ENCODE measurements at places on chromosomes 11 and 22.
A peak's percentile ranks its signal among the peaks of the same experiment; 100 is the strongest.

- DNase-seq: no peak
These were observed 8.9 kb upstream of the MYBPC3 start for GRCh38 chr11:47361419-47361818.

GRCh38 chr11:95121698-95122097, 32.1 kb downstream of the ENDOD1 start:
- no peak for DNase-seq

DNA sequence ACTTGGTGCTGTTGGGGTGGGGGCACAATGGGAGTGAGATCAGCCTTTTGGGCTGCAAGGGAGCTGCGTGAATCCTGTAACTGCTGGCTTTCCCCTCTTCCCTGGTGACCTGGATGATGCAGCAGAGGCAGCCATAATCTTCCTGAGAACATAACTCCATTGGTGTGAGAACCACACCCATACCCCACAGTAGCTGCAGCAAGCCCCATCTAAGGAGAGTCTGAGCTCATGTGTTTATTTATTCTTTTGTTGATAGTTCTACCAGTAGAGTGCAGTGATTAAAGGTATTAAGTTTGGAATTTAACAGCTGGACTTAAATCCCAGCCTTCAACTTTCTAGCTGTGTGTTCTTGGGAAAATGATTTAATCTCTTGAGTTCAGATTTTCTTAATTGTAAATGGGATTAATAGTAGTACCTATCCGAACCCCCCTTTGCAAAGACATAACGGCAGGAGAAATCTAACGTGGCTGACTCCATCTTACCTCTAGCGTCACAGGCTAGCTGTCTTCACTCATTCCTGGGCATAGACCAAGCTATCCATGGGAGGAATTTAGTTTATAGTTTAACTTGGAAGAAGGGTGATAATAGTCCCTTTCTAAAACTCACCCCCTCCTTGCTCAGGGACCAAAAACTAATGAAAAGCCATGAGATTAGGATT, 385.0 kb upstream of the DDI1 start:
- DNase-seq: no peak

DNA sequence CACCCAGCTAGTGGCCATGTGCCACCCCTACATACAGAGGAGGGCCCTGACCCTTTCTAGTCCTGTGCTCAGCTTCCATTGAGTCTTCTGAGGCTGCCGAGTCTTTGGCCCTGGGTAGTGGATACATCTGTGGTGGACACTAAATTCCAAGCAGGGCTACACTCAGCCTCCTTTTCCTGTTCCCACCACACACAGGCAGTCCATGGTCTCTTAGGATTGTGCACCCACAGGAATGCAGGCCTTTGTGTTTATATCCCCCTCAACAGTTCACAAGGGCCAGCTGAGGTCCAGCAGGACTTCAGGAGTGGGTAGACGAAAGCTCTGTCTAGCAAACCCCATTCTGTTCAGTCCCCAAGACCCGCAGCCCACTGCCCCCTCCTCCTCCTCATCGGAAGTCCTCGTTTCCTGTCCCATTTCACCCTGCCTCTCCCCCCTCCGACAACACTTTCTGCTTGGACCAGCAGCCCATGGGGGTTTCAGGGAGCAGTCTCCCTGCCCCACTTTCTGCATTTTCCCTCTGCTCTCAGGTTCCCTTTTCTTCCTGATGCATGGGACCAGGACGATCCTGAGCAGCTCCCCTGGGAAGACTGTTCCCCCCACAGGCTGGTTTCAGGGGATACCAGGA, 91.8 kb downstream of the SWAP70 start:
- DNase-seq: no peak

GRCh38 chr11:8699903-8700302, 17.3 kb downstream of the RPL27A start:
- no peak for DNase-seq

GRCh38 chr11:110951037-110951949, 239.1 kb upstream of the ARHGAP20 start:
- DNase-seq: peak; percentile 14

DNA sequence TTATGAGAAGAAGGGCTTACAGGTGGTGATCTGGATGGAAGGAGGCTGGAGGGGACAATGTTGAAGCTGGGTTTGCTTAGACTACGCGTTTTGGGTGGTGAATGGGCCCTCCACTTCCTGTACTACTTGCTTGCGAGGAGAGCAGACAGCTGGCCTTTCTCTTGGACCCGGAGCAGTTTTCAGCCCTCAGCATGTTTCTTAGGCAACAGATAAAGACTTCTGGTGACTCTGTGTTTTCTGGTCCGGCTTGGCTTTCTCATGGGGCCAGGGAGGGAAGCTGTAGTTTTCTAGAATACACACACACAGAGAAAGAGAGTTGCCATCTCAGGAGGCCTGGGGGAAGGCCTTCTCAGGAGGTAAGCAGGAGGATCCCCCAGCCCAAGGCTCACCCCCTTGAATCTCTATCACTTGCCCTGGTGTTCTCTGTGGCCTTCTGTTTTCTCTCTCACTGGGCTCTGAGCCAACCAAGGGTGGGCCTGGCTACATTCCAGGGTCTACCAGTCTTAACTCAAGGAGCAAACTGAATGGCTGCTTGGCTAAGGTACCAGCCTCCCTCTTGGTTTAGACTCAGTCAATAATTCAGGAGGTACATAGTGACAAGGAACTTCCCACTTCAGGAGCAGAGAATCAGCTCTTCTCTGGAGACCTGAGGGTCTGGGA, 2.4 kb downstream of the CCS start:
- DNase-seq: no peak

GRCh38 chr11:38425578-38425977, 1827.5 kb upstream of the RAG2 start:
- no peak for DNase-seq

DNA sequence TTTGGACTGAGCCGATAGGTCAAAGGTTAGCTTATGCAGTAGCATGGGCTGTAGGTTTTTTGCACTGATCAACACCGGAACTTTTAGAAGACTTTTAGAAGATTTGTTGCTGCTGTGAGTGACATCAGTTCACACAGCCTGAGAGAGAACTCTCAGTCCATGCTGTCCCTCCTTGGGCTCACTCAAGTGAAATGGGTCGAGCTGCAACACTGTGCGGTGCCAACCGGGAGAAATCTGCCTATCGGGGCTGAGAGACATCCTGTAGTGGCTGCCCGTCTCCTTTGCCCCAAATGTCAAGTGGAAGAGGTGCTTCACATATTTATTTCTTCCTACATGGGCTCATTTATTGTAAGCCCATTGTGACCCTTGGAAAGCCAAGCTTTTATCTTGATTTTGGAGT, 170.2 kb downstream of the LDLRAD3 start:
- no peak for DNase-seq

GRCh38 chr11:5288906-5289550, 12.7 kb downstream of the OR51B4 start:
- no peak for DNase-seq

DNA sequence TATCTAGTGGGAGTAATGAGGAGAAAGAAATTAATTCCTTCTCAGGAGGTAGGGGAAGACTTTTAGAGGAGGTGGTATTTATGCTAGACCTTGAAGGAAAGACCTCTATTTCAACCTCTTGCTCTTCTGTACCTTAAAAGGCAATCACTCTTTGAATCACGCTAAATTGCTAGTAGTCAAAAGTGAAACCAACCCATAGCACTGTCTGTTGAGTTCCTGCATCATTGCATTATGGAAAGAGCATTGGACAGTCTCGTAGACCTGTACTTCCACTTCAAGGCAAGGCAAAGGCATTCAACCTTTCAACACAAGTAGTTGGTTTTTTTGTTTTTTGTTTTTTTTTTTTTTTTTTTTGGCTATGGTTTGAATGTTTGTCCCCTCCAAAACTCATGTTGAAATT, 770.4 kb downstream of the ETS1 start:
- DNase-seq: no peak

GRCh38 chr22:40385036-40385782, 14.8 kb downstream of the SGSM3 start:
- DNase-seq: peak; percentile 70

DNA sequence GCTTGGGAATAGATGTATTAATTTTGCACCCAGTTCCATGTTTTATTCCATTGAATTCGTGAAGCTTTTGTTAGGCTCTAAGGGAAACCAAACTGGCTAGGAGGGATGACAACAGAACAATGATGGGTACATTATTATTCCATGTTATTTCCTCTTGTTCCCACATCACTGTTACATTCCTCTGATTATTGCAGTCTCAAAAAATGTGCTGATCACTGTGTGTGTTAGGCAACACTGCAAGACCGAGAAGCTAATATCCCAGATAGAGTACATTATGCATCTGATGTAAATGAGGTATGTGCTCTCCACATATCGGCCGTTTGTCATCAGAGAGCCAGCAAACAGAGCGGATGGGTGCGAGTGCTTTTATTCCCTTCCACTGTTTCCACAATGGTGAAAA, 327.9 kb downstream of the SOX6 start:
- no peak for DNase-seq

GRCh38 chr11:10728789-10729472, 22.1 kb upstream of the CTR9 start:
- no peak for DNase-seq

DNA sequence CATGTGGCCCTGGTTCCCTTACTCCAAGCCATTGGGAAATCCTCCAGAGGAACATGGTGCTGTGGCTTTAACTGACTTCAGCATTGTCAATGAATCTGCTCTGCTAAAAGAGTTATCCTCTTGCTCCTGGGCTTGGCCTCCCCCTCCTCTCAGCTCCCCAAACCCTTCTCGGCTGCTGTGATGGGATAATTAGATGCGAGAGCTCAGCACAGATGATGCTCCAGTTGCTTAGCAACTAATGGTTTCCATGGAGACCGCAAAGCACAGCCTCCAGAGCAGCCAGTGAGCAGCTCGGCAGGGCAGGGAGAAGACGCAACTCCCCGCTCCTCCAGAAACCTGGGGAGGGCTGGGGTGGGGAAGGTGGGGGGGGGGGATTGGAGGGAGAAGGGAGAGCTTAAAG, 2.8 kb upstream of the UPK2 start:
- no peak for DNase-seq

All from GM10248 (cell line).